Lung (tissue), 17 donors: ENCODE measurements at places on chromosomes 16 and 17. TPM values are rescaled to one million over a fixed set of nuclear protein-coding genes. Genes with fewer than 3 reads are reported as not detected.

The LHX1 gene
- total RNA-seq, result not detected

The PRSS33 gene
- not detected for total RNA-seq

The CDH5 gene
- total RNA-seq, result 80.2 TPM

The ORC6 gene
- 4.2 TPM for total RNA-seq

The RARA gene
- 36.4 TPM for total RNA-seq

The MYH2 gene
- not detected for total RNA-seq

The LGALS9B gene
- 0.83 TPM for total RNA-seq

The SLC6A2 gene
- not detected for total RNA-seq

The FBXO39 gene
- total RNA-seq, result not detected

The ABCA8 gene
- total RNA-seq, result 187 TPM

The HOXB5 gene
- total RNA-seq, result 2.6 TPM

The GINS2 gene
- 2.5 TPM for total RNA-seq

The WFIKKN1 gene
- total RNA-seq, result 2.5 TPM

The TAC4 gene
- not detected for total RNA-seq

The SEZ6L2 gene
- 19.2 TPM for total RNA-seq

The YPEL2 gene
- total RNA-seq, result 47.0 TPM

The CDC6 gene
- total RNA-seq, result 5.5 TPM

The MYH3 gene
- 1.0 TPM for total RNA-seq

The UMOD gene
- total RNA-seq, result not detected

The ALDH3A1 gene
- total RNA-seq, result 5.6 TPM

The CSH2 gene
- not detected for total RNA-seq
